T-cell (primary cell): ENCODE measurements at places on chromosomes 16 and 17.

DNA sequence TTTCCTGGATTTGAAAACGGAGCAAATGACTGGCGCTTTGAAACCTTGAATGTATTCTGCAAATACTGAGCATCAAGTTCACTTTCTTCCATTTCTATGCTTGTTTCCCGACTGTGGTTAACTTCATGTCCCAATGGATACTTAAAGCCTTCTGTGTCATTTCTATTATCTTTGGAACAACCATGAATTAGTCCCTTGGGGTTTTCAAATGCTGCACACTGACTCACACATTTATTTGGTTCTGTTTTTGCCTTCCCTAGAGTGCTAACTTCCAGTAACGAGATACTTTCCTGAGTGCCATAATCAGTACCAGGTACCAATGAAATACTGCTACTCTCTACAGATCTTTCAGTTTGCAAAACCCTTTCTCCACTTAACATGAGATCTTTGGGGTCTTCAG lies 32.3 kb downstream of the BRCA1 start:
- no peak overlapping the region for H3K4me3 ChIP-seq
- no peaks in the 10 kb centered on the region for H3K4me1 ChIP-seq
- no peak overlapping the region for H3K27ac ChIP-seq
- DNase-seq, result no peak

GRCh38 chr16:57159447-57159846 lies 26.4 kb downstream of the PSME3IP1 start:
- H3K4me3 ChIP-seq, result no peak overlapping the region
- H3K36me3 ChIP-seq, result no peaks in the 10 kb centered on the region
- DNase-seq, result no peak
- H3K27me3 ChIP-seq, result no peaks in the 10 kb centered on the region

- peak overlapping the region; percentile 77 for H3K4me3 ChIP-seq
- peak overlapping the region; percentile 77 for H3K27ac ChIP-seq
- no peak for DNase-seq
These were observed 607 bp downstream of the KATNIP start for GRCh38 chr16:27550582-27550920.

DNA sequence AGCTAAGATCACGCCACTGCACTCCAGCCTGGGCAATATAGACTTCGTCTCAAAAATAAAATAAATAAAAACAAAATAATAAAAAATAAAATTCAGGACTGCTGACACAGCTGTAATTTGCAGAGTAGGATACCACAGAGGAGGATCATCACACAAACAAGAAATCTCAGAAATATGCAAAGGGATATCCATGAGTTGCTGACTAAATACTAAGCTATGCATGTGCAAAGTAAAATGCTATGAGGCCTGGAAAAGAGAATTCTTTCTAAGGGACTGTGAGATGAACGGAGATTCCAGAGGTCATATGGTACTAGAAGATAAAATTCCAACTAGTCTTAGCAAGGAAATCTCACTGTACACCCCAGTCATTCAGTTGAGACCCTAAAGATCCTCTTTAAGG lies 74.8 kb downstream of the SLC39A11 start:
- no peaks in the 10 kb centered on the region for H3K4me1 ChIP-seq
- no peak overlapping the region for H3K4me3 ChIP-seq
- no peak overlapping the region for H3K27ac ChIP-seq
- DNase-seq, result no peak
- no peaks in the 10 kb centered on the region for H3K27me3 ChIP-seq
- H3K36me3 ChIP-seq, result no peaks in the 10 kb centered on the region

DNA sequence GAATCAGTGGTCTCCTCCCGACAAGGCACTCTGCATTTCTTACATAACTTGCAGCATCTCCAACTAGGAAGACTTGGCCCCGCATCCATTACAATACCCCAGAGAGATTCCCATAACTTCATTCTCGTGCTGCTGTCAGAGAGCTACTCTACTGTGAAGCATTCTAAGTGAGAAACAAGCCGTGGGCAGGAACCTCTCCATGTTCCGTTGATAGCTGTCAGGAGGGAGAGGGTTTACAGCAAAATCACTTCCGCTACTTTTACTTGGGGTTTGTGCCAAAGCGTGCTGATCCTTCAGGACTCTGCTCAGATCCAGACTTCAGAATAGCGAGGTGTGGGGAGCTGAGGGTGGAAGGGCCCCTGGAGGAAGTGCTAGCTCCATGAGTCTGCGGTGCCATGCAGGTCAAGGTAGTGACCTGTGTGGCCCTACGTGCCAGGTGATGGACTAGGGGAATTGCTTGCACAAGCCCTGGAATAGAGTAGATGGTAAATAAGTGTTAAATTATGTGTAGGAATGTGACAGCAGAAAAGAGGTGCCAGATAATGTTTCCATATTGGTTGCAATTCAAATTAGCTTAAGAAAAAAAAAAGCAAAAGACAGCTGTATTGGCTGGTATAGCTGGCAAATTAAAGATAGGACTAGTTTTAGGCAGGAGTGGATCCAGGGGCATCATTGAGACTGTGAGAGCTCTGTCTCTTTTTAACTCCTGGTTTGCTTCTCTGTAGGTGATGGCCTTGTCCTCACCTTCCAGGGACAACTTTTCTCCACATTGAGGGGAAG lies 358.5 kb upstream of the ERCC4 start:
- no peak overlapping the region for H3K4me3 ChIP-seq
- no peaks in the 10 kb centered on the region for H3K27me3 ChIP-seq
- H3K36me3 ChIP-seq, result no peaks in the 10 kb centered on the region
- no peaks in the 10 kb centered on the region for H3K4me1 ChIP-seq

GRCh38 chr17:6554871-6555330 lies 1.5 kb downstream of the PITPNM3 start:
- H3K4me3 ChIP-seq, result no peak overlapping the region
- no peak overlapping the region for H3K27ac ChIP-seq
- H3K36me3 ChIP-seq, result no peaks in the 10 kb centered on the region
- no peak for DNase-seq
- peaks cover 60% of the 10 kb centered on the region for H3K27me3 ChIP-seq

DNA sequence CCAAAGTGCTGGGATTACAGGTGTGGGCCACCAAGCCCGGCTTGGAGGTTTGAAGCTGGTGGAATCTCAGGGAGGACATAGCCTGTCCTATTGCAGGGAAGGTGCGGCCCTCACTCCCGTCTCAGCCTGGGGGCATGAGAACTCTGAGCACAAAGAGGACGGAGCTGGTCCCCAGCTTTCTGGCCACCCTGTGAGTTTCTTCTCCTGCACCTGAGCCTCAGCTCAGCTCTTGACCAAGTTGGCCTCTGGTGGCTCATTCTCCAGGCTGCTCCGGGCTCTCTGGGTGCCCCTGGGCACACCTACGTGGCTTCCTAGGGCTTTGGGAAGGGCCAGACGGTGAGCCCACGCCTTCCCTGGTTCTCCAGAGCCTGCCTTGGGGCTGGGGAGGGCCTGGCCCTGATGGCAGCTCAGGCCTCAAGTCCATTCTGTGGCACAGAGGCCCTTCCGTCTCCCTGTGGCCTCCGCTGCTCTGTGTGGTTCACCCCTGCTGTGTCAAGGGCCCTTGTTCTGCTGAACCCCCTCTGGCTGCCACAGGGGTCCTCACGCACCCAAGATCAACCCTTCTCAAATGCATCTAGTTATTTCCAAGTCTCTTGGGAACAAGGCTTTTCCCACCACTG lies 6.9 kb upstream of the FASN start:
- no peaks in the 10 kb centered on the region for H3K27me3 ChIP-seq
- H3K4me1 ChIP-seq, result peaks cover 37% of the 10 kb centered on the region
- H3K27ac ChIP-seq, result peak overlapping the region; percentile 94
